ENCODE measurements at places on chromosomes 2 and 18.

GRCh38 chr2:20584399-20585358, 66.2 kb downstream of the HS1BP3 start:
- DNase-seq = peak; percentile 78

- no peak for DNase-seq
Measured at GRCh38 chr2:2848621-2849333, 517.7 kb upstream of the MYT1L start.

DNA sequence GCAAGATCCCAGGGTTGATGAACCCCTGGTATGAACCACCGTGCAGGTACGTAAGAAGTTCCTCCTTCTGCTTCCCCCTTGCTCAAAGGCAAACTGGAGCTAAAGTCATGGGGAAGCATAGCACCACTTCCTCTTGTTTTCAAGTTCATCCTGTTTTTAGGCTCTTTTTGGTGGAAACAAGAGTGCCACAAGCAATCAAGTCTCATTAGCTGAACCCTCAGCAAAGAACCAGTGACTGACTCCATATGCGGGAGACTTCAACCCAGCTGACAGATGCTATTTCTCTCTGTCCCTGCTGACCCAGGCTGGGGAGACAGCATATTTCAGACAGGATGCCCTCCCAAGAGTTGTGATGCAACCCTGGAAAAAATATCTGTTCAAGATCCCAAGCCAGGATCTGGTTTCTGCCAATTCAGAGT, 47.7 kb downstream of the BCL2 start:
- DNase-seq = no peak

DNA sequence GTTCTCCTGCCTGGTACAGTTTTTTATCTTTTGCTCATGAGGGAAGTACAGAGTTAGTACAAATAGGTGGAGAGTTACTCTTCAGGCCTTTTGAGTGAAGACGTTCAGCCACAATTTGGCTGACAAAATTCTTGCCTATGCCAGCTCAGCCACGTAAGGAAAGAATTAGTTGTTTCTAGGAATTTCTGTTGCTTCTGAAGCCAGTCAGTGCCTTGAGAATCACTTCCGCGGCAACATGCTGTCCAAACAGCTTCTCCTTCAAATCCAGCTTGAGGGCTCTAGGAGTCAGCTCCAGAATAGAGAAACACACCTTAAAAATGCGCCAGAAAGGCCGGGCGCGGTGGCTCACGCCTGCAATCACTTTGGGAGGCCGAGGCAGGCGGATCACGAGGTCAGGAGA, 27.5 kb downstream of the M1AP start:
- DNase-seq = no peak

DNA sequence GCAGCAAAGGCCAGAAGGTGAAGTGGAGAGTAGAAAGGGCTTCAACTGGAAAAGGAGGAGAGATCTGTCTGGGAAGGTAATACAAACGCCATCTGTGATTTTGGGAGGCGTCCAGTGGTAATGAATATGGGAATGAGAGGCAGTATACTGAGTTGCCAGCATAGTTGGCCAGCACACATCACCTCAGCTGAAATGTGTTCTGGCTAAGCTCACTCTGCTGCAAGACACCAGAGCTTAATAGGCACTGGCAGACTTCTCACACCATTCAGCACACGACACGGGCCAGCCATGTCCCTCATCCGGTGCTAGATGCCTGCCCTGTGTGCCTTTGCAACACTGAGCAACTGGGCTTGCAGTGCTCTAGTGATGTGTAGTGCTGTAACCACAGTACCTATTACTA, 277.1 kb downstream of the PIEZO2 start:
- DNase-seq = no peak

DNA sequence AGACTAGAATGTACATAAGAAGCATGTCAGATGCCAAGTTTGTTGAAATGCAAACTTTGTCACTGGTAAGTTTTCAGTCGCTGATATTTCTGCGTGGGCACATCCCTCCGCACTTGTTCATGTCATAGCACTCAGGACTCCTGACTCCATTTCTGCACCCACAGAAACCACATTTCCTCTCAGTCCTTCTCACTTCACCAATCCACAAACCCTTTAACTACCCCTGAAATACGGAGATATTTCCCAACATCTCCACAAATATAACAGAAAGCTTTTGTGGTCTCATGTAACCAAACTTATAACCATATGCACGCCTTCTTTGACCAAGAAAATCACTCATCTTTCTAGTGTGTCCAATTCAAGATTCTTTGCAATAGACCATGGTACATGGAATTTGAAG, 276.9 kb upstream of the ERBB4 start:
- DNase-seq = no peak

GRCh38 chr2:26720322-26721114, 28.0 kb downstream of the KCNK3 start:
- DNase-seq = no peak

DNA sequence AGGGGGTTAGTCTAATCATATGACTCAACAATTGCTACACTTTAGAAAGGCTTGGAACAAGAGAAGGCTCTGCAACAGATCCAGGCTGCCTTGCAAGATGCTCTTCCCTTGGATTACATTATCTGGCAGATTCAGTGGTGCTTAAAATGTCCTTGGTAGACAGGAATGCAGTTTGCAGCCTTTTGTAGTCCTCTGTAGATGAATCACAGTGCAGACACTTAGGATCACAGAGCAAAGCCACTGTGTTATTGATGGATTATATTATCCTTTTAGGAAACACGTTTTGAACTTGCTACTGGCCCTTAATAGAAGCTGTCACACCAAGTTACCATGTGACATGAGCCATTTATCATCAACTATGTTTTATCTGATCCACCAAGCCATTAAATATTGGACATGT, 152.2 kb downstream of the CBLN2 start:
- DNase-seq = no peak

GRCh38 chr18:58128381-58129374, 84.7 kb downstream of the NEDD4L start:
- no peak for DNase-seq

DNA sequence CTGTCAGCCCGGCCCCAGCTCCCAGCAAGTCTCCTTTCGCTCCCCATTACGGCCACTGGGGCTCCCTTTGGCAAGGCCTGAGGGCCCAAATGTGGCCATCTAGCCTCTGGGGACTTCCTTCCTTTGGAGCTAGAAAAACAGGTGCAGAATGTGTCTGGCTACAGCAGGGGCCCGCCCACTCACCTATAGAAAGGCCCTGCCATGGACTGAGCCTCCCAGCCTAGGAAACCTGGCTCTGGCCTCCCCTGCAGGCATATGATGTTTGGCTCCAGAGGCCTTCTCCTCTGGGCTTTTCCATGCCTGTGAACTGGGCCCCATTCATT, 55.3 kb upstream of the ALPP start:
- DNase-seq = no peak

DNA sequence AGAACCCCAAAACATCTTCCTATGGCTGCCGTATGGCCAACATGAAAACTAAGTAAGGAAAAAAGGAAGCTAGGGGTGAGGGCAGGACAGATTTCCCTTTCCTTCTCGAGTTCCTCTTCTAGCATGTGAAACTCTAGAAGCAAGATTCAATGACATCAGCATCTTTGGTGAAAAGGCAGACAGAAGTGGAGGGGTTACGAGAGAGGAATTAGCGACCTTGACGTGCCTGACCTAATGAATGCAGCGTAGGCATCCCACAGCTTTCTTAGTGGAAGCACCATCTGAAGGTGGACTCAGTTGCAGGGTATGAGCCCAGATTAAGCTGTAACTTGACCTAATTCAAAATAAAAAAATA, 47.9 kb upstream of the PELI1 start:
- DNase-seq = no peak

DNA sequence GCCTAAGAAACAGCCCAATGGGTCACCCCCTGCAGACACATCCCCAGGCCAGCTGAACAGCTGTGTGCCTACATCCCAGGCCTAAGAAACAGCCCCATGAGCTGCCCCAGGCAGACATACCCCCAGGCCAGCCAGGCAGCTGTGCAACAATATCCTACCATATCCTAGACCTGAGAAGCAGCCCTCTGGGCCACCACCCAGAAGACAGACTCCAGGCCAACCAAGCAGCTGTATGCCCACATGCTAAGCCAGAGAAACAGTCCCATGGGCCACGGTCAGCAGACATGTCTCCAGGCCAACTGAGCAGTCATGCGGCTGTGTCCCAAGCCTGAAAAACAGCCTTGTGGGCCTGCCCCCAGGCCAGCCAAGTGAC, 205.5 kb downstream of the ATAD2B start:
- DNase-seq = no peak

DNA sequence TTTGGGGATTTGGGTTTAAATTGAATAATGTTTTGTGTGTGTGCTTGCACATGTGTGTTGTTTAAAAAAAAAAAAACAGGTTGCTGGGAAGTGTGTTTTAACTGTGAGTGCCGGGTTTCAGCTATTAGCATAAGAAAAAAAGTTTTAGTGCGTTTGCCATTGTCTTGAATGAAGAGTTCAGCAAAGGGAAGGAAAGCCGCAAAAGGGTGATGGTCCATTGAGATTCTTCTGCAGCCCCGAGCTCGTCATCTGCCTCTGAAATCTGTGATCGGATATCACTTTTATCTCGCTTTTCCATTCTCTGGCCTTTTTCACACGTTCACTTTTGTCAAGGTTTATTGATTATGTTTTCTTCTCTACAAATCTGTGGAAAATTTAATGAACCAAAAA, 4.7 kb downstream of the GLI2 start:
- DNase-seq = no peak

Measured in LoVo (cell line).